ENCODE measurements at places on chromosomes 2 and 18. TPM values are rescaled to one million over a fixed set of nuclear protein-coding genes. Genes with fewer than 3 reads are reported as not detected.

RAB17 gene
- 48.0 TPM for total RNA-seq

PDE6D gene
- total RNA-seq, result 21.5 TPM

ATF2 gene
- total RNA-seq, result 43.2 TPM

ZC3H6 gene
- total RNA-seq, result 9.6 TPM

SERPINB3 gene
- total RNA-seq, result not detected

EGR4 gene
- total RNA-seq, result not detected

SERPINB13 gene
- total RNA-seq, result not detected

FLACC1 gene
- total RNA-seq, result 8.6 TPM

SLC4A5 gene
- total RNA-seq, result 5.2 TPM
